ENCODE measurements at places on chromosomes 2 and 18. TPM values are rescaled to one million over a fixed set of nuclear protein-coding genes. Genes with fewer than 3 reads are reported as not detected.

DNA sequence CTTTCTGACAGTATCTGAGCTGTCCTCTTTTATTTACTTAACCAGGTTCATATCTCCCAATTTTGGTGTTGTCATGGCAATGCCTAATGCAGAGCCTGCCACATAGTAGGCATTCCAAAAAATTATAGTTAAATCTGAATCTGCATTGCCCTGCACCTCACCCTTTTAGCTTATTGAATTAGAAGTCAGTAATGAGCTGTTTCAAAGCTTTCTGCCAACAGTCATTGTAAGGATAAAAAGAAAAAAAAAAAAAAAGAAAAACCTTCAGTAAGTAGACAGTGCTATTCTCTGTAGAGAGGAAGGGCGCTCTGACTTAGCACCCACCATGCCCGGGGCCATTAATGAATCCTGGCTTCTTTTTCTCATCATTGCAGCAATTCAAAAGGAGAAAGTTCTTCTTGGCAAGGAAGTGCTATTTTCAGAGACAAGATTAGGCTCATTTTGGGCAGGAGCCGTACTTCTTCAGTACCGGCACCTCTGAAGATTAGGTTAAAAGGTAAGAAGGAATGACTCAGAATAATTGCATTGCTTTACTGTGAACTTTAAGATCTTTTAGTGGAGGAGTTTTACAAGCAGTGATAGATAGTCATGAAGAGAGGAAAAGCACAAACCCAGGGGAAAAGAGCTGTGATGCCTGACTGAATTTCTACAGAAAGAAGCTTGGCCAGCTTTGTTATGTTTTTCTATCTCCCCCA, 2041.2 kb upstream of the PIK3C3 start:
- no peak overlapping the region for H3K27ac ChIP-seq
- H3K36me3 ChIP-seq: no peaks in the 10 kb centered on the region
- no peaks in the 10 kb centered on the region for H3K27me3 ChIP-seq
- no peak for DNase-seq
- no peaks in the 10 kb centered on the region for H3K4me1 ChIP-seq
- no peak overlapping the region for H3K4me3 ChIP-seq

GRCh38 chr2:6893876-6894482, 16.4 kb downstream of the RSAD2 start:
- no peaks in the 10 kb centered on the region for H3K4me1 ChIP-seq
- H3K27ac ChIP-seq: no peak overlapping the region
- no peaks in the 10 kb centered on the region for H3K36me3 ChIP-seq

DNA sequence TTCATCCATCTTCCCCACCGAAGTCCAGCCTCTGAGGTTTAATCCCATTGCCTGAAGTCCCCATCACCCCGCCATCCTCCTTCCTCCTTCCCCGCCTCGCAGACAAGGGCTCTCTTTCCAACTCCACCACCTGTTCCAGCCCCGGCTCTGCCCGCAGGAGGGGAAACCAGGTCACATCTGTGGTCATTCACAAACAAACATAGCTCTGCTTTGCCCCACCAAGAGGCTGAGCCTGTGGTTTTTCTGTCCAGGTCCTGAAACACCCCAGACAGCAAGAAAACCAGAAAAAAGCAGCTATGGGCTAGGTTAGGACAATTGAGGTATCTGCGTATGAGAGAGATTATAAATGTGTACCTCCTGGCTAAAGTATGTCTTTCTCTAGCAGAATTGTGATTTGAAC, 144.7 kb downstream of the GLI2 start:
- no peaks in the 10 kb centered on the region for H3K36me3 ChIP-seq
- H3K4me1 ChIP-seq: no peaks in the 10 kb centered on the region

- no peak overlapping the region for H3K4me3 ChIP-seq
- no peak for DNase-seq
- H3K36me3 ChIP-seq: no peaks in the 10 kb centered on the region
Observed at GRCh38 chr2:53460347-53460746, 307.3 kb upstream of the CHAC2 start.

DNA sequence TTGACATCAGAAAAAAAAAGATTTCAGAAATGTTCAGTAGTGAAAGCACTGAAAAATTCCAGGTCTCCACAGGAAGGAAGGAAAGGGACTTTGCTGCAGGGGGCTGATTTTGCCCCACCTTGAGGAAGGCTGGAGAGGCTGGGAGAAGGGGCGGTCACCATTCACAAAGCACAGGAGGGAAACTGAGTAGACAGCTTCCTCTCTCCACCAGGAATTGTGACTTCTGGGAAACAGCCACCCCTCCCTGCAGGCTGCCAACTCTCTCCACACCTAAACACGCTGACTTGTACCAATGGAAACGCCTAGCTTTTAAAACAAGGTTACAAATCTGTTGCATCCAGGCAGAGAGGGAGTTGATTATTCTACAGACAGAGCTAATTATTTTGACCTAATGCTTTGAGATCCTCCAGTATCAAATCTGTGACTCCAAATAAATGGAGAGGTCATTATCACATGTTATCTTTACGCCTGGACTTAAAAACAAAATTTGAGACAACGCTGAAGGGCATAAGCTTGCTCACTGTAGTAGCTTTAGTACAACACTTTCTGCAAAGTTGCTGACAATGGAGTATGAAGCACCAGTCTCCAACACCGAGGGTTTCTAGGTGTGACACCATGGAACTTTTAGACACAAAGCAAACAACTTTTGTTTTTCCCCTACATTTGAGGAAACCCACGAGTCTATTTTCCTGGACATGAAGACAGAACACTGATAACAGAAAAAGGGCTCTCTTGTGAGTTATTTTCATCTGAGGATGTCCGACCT, 42.7 kb downstream of the EPHA4 start:
- H3K27ac ChIP-seq: no peak overlapping the region
- no peaks in the 10 kb centered on the region for H3K4me1 ChIP-seq

The CCDC74B gene
- 2.6 TPM for total RNA-seq

Data from aorta (tissue), 5 donors.